ENCODE measurements at places on chromosomes 3 and 15.
A peak's percentile ranks its signal among the peaks of the same experiment; 100 is the strongest.

GRCh38 chr3:65685621-65686235 lies 353.0 kb downstream of the MAGI1 start:
- peak; percentile 58 for DNase-seq

GRCh38 chr3:150449169-150449721 lies 41.1 kb downstream of the TSC22D2 start:
- no peak for DNase-seq

DNA sequence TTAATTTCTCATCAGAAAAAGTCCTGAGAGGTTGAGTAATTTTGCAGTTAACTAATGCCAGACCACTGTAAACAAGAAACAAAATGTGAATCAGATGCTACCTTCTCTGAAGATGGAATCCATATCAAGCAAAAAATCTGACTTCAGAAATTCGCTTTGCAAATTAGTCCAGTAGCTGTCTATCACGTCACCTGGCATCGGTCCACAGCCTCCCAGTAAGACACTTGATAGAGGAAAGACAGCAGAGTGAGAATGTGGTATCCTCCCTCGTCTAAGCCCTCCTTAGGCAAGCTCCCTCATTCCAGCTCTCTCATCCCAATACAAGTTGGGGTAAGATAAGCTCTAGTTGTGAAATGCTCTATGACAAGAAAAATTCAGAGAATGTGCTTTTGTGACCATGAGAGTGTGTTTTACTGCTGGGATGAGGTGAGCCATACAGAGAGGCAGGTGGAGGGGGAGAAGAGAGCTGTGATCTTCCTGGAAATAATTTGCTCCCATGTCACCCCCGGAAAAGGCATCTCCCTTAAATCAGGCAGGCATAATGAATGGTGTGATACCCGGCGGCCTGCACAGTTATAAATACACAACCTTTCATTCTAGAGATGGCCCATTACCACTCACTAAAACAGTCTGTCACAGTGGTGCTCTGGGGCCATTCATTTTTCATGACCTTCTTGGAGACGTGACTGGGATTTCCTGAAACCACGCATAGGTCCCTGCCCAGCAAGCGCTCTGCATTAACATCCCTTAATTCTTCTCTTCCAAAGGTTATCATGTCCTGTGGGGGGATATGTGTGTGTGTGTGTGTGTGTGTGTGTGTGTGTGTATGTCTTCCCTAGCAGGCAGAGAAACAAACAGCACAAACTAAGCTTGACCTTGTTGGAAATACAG lies 602.0 kb upstream of the KCNMB2 start:
- no peak for DNase-seq

GRCh38 chr3:82596805-82597204 lies 835.4 kb upstream of the GBE1 start:
- peak; percentile 1 for DNase-seq
